ENCODE measurements at places on chromosomes 5 and 9. TPM values are rescaled to one million over a fixed set of nuclear protein-coding genes. Genes with fewer than 3 reads are reported as not detected.

GRCh38 chr9:16193066-16193465 is 640.2 kb downstream of the CCDC171 start:
- no peak for DNase-seq

DNA sequence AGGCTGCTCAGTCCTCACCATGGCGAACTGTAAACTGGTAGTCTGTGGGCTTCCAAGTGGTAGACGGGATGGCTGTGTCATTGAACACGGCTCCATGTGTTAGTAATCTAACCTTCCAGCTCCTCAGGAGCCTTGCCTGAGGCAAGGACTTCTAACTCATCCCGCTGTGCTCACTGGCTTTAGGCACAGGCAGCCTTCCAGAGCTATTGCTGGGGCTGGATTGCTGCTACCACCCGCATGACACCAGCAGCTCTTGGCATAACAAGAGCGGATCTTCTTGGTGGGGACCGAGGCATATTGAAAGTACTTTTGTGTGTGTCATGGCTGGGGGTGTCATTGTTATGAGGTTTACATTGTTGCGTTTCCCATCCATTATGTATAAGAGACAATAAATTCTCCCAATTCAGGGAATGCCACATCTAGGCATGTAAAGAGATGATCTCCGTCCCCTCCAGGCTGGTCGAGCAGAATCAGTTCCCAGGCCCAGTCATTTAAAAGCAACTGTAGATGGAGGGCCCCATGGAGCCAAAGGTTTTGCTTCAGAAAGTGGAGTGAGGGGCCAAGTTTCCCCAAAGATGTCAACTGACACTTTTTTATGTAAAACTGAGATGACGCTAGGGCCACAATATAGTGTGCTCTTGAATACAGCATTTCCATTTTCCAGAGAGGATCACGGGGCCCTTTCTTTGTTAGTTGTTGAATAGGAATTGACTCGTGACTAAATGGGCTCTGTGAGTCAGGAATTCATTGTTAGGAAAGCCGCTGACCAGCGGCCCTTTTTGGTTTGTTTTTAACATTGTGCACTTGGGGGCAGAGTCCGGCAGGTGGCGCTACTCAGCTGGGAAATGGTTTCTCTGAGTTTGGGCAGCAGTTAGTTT is 759.5 kb downstream of the TAF11L14 start:
- DNase-seq: peak; percentile 75

DNA sequence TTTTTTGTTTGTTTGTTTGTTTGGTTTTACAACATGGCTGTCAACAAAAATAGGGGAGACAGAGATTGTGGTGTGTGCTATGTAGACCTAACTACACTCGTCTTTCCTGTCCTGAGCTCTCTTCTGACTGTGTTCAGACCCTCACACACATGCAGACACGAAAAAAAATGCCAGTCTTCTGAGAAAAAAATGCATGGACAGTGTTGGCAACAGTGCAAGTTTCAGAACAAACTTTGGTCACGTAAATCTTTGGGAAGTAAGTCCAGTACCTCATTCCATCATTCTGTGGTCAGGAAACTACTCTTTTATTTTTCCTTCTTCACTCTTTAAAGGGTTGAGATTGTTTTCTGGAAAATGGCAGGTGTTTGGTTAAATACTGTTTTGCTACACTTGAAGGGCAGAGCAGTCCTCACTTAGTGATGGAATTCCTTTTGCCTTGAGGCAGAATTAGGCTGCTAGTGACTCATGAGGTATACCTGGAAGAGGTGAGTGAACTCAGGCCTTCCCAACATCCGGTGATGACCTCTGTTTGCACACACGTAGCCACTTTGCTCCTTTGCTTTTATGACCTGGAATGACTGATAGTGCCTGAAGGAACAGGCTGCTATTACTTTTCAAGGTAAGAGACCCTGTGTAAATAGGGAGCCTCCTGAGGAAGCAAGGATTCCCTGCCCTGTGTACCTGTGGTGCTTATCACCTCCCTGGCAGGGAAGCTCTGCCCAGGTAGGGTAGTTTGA is 81.6 kb upstream of the TNFAIP8 start:
- DNase-seq: peak; percentile 82

- DNase-seq: no peak
Measured at GRCh38 chr9:38331141-38331540, 61.4 kb upstream of the ALDH1B1 start.

GRCh38 chr9:111163716-111164389 is 125.6 kb upstream of the LPAR1 start:
- DNase-seq: no peak

GRCh38 chr9:16912197-16912596 is 41.7 kb upstream of the BNC2 start:
- no peak for DNase-seq

DNA sequence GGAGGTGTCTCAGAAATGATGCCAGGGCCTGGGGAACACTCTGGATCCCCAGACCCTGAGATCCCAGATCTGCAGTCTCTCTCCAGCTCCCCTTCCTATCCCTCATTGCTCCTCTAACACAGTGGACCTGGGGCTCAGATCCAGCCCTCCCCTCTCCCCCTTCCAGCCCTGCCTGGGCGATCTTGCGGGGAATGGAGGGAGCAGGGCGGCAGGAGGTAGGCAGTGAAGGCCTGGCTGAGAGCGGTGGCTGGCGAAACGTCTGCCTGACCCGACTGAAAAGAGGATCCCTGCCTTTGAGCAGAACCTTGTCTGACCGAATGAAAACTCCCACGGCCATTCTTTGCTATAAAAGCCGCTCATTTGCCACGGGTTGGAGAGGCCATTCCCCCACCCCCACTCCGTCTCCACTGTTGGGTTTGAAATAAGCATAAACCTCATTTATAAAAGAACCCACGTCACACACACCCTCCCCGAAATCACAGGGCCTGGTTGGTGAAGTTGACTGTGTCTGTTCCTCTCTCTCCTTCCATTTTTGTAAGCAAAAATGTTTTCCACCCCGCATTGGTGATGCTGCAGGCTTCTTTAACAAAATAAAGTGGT is 8.8 kb downstream of the MSX2 start:
- DNase-seq: no peak

- DNase-seq: no peak
Measured at GRCh38 chr5:162268694-162269481, 201.3 kb downstream of the GABRG2 start.

- DNase-seq: no peak
Measured at GRCh38 chr9:95731876-95732275, 143.6 kb upstream of the ERCC6L2 start.

GRCh38 chr9:98627296-98627695 is 81.4 kb downstream of the GABBR2 start:
- no peak for DNase-seq

GRCh38 chr5:133995341-133995740 is 9.4 kb downstream of the VDAC1 start:
- DNase-seq: no peak

DNA sequence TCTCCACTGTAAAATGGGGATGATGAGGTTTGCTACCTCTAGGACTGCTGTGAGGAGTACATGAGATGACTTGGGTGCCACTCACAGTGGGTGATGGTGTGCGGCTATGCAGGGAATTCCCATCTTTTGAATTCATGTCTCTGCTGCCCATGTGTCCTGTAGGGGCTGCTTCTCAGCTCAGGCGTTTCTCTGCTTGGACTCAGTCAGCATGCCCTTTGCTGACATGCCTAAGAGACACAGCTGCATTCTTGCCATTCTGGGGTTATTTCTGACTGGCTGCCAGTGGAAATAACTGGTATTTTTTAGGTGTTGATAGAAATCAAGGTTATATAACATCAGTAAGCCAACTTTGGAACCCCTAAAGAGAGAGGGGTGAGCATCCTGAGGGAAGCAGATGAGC is 24.3 kb upstream of the XPA start:
- no peak for DNase-seq

GRCh38 chr5:2754581-2755075 is 3.2 kb upstream of the IRX2 start:
- DNase-seq: no peak

DNA sequence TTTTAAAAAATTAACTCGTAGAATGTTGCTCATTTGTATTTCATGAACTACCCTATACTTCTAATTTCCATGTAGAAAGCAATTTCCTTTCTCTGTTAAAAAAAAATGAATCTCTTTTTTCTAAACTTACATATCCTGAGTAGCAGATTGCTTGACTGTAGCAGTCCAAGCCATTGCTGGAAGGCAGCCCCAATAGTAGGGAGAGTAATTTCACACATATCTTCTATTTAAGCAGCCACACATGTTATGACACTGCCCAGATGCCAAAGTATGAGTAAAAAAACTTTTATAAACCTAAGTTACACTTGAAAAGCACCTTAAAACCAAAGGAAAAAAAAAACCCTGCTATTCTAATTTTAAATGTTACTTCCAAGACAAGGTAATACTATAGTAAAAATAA is 69.6 kb downstream of the FBXL17 start:
- DNase-seq: no peak

GRCh38 chr5:132098151-132098594 is 24.6 kb downstream of the CSF2 start:
- DNase-seq: no peak

DNA sequence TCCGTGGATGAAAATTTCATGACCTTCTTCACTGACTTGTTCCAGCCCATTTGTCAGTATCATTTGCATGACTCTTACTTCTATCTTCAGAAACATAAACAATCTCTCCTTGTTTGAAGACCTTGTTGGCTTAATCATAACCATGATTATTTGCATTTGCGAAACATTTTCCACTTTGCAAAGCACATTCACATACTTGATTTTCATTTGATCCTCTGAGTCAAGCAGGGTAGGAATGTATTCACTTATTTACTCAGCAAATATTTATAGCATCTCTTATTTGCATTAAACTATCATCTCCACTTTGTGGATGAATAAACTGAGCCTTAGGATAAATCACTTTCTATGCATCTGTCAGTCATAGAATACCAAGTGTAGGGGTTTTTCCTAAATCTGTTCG is 343.0 kb upstream of the SGCD start:
- DNase-seq: no peak

GRCh38 chr5:94983861-94984535 is 300.9 kb downstream of the MCTP1 start:
- no peak for DNase-seq

GRCh38 chr5:155564541-155564940 is 551.0 kb downstream of the KIF4B start:
- DNase-seq: no peak

DNA sequence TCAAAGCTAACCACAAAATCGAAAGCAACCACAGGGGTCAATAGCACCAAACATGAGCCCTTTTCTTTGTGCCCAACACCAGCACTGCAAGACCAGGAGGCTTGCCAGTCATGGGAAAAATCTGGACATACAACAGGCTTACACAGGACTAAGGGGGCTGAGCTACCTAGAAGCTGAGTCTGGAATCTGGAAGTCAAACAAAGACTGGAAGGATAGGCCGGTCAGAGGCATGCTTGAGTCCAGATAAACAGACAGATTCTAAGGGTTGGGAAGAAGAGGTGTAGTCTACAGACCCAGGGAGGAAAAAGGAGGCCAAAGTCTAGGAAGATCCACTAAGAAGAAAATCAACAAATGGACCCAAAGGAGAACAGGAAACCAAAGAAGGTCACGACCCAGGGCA is 73.3 kb downstream of the MYO10 start:
- no peak for DNase-seq

DNA sequence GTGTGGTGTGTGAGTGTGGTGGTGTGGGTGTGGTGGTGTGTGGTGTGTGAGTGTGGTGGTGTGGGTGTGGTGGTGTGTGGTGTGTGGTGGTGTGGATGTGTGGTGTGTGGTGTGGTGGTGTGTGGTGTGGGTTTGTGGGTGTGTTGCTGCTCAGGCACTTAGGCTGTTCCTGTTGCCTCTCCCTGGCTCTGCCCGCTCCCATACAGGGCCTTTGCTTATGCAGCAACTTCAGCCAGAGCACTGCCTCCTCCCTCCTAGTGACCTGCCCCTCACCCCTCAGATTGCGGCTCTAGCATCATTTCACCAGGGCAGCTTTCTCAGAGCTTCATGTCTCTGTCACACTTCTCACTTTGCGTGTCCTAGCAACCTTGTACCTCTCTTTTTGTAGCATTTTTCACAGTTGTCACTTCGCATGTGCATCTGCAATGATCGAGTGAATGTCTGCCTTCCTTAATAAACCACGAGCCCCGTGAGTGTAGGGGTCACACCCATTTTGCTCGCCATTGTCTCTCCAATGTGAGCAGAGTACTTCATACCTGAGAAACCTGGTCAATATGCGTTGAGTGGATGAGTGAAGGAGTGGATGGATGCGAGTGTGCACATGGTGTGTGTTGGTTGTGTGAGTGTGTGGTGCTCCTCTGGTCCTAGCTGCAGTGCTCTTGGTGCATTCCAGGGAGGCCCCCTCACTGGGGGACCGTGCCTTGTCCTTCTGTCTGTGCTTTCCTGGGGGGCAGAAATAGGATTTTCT is 167.9 kb upstream of the PANK3 start:
- DNase-seq: no peak

- no peak for DNase-seq
Measured at GRCh38 chr9:96398582-96399324, 15.2 kb upstream of the SLC35D2 start.

GRCh38 chr5:154356020-154356655 is 89.7 kb upstream of the SAP30L start:
- no peak for DNase-seq

GRCh38 chr9:137956688-137957385 is 79.3 kb downstream of the CACNA1B start:
- DNase-seq: peak; percentile 5

DNA sequence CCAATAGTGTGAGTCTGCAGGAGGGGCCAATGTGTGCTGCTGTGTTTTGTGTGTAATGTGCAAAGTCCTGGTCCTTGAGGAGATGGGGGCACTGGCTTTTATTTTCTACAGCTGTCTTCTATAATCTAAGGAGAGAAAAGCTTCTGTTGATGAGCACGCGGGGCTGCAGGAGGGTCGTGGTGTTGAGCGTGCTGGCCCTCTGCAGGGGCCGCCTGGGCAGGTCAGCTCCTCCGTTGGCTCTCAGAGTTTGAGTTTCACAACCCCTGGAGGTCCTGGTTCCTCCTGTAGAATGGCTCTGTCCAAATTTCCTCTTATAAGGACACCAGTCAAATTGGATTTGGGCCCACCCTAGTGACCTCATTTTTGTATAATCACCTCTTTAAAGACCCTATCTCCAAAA is 12.6 kb downstream of the OR2V1 start:
- DNase-seq: no peak

DNA sequence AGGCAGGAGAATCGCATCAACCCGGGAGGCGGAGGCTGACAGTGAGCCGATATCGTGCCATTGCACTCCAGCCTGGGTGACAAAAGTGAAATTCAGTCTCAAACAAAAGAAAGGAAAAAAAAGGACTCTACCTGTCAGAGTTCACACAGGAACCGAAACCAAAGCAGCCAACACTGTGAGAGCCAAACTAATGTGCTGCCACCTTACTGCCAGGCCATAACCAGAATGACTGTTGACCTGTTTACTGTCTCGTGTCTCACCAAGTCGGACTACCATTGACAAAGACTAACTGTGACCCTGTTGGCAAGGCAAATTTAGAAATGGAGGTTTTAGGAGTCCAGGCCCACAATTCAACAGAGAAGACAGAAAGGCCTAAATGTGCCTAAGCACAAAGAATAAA is 112.4 kb downstream of the ANXA2R start:
- no peak for DNase-seq

The UGT3A1 gene
- not detected for total RNA-seq

The AP3S1 gene
- total RNA-seq: 22.8 TPM

The PTGES gene
- total RNA-seq: 0.41 TPM

The EIF4E1B gene
- not detected for total RNA-seq

The URM1 gene
- total RNA-seq: 95.2 TPM

The PCDHGB4 gene
- not detected for total RNA-seq

The CDK9 gene
- total RNA-seq: 45.4 TPM

The NDST1 gene
- 11.0 TPM for total RNA-seq

The DNAH5 gene
- 1.1 TPM for total RNA-seq

The EPB41L4B gene
- total RNA-seq: 10.1 TPM

The LRRTM2 gene
- not detected for total RNA-seq

The CDKN2B gene
- total RNA-seq: 24.8 TPM

The OBP2B gene
- not detected for total RNA-seq

The AFAP1L1 gene
- total RNA-seq: not detected

The C5orf63 gene
- total RNA-seq: 8.1 TPM

The HOMER1 gene
- 5.7 TPM for total RNA-seq
